ENCODE measurements at places on chromosomes 1 and 21. TPM values are rescaled to one million over a fixed set of nuclear protein-coding genes. Genes with fewer than 3 reads are reported as not detected.

Gene LYSMD1
- 5.1 TPM for total RNA-seq

Gene CRP
- not detected for total RNA-seq

Gene USH2A
- total RNA-seq, result not detected

Gene CD53
- not detected for total RNA-seq

Gene IL10
- not detected for total RNA-seq

Gene FAM43B
- 5.2 TPM for total RNA-seq

Gene ZMYND12
- total RNA-seq, result 0.41 TPM

Gene RAP1GAP
- 11.4 TPM for total RNA-seq

Gene NBPF6
- total RNA-seq, result not detected

Gene PLEKHA6
- total RNA-seq, result 23.4 TPM

Gene RAB7B
- total RNA-seq, result 1.7 TPM

Gene ERVH48-1
- total RNA-seq, result not detected

Gene TIE1
- total RNA-seq, result not detected

Gene DISP1
- 1.9 TPM for total RNA-seq

Gene SH3D21
- total RNA-seq, result 2.5 TPM

Gene PALMD
- 0.37 TPM for total RNA-seq

Gene RNF186
- total RNA-seq, result not detected

Gene ALDH4A1
- total RNA-seq, result 13.8 TPM

Gene PLA2G2C
- not detected for total RNA-seq

Gene KRTAP19-3
- total RNA-seq, result not detected

Gene DLGAP3
- 0.22 TPM for total RNA-seq
